ENCODE measurements at places on chromosomes 3 and 15. TPM values are rescaled to one million over a fixed set of nuclear protein-coding genes. Genes with fewer than 3 reads are reported as not detected.

Gene CLN6
- 16.1 TPM for polyA plus RNA-seq

Gene CILP
- polyA plus RNA-seq, result not detected

Gene MEGF11
- 0.47 TPM for polyA plus RNA-seq

Gene CFAP44
- 1.3 TPM for polyA plus RNA-seq

Gene IQCH
- polyA plus RNA-seq, result 1.6 TPM

Gene POMGNT2
- 0.15 TPM for polyA plus RNA-seq

Gene HRG
- not detected for polyA plus RNA-seq

Gene PLSCR5
- polyA plus RNA-seq, result not detected

Gene SCAANT1
- polyA plus RNA-seq, result not detected

Gene XYLB
- 3.3 TPM for polyA plus RNA-seq

Gene MYRIP
- not detected for polyA plus RNA-seq

Gene ITPR1
- polyA plus RNA-seq, result 19.5 TPM

Gene ROBO1
- polyA plus RNA-seq, result 0.86 TPM

GRCh38 chr3:129596194-129597086 lies 10.0 kb downstream of the PLXND1 start:
- no peak for DNase-seq

GRCh38 chr3:27800261-27800660 lies 78.1 kb upstream of the EOMES start:
- no peak for DNase-seq

GRCh38 chr15:40982855-40983254 lies 29.6 kb downstream of the CHAC1 start:
- DNase-seq, result no peak

DNA sequence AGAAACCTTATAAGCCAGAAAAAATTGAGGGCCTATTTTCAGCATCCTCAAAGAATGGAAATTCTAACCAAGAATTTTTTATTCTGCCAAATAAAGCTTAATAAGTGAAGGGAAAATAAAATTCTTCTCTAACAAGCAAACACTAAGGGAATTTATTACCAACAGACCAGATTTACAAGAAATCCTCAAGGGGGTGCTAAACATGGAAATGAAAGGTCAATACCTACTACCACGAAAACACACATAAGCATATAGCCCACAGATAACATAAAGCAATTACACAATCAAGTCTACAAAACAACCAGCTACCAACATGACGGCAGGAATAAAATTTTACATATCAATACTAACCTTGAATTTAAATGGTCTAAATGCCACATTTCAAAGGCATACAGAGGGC lies 883.5 kb downstream of the SI start:
- DNase-seq, result no peak

GRCh38 chr3:162376761-162377160 lies 880.2 kb downstream of the OTOL1 start:
- no peak for DNase-seq

DNA sequence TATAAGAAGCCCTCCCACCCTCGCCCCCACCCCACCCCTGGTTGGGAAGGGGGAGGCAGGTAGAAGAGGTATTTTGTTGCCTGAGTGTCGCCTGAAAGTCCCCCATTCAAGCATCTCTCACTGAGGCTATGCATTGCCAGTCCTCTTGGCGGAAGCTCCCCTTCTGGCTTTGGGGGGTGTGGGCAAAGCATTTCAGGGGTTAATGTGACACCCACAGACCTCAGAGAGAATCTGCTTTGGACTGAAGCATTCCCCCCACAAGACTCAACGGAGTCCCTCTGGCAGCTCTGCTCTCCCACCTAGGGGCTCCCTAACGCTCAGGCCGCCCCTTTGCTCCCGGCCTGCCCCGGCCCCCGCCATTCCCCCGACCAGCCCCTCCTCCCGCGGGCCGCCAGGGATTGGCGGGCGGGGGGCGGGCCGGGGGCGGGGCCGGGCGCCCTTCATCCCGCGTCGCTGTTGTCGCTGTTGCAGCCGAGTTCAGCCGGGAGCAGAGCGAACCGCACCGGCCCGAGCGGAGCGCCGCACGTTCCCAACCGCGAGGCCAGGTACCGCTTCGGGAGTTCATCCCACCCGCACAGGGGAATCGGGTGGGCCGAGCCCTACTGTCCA lies at the start of gene SLC38A3:
Gene SLC38A3 (plus strand): TSS at position 468 of the 609 bp plus-strand sequence. CDS start 8,929 bp downstream, outside the sequence.
- no peak for DNase-seq

GRCh38 chr3:99568663-99569335 lies 69.6 kb upstream of the COL8A1 start:
- no peak for DNase-seq

GRCh38 chr15:23567921-23568320 lies 2.4 kb downstream of the MKRN3 start:
- no peak for DNase-seq

GRCh38 chr3:52471371-52472238 lies 16.2 kb downstream of the NISCH start:
- no peak for DNase-seq

DNA sequence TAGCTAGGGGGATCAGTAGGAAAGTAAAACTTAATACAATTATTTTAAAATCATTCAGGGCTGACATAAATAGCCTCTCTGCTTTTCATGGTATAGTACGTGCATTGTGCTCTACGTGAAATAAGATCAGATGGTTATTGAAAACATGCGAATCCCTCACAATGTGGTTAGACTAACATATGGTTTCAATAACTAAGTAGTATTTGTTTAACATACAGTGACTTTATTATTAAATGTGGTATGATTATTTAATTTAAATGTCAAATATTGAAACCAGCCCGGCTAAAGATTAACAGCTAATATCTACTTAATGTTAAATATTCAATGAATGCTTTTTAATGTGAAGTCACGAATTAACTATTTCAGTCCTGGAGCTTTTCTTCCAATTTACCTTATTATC lies 473.9 kb upstream of the THBS1 start:
- DNase-seq, result no peak

DNA sequence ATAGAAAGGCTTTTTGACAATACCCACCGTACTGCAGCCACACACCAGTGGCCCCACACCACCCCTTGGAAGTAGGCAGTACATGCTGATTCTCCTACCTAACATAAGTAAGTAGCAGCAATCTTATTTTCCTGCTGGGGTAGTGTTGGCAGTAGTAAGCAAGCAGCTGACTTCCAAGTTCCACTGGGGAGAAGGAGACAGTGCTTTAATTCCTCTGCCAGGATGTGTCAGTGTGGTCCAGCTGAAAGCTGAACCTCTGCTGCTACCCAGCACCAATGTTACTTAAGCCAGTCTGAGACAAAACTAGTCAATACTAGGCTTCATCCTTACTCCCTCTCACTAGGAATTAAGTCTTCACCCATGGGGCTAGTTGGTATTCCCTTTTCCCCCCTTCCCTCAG lies 74.7 kb downstream of the DZIP3 start:
- no peak for DNase-seq

- DNase-seq, result no peak
Measured at GRCh38 chr15:82127581-82127980, 81.8 kb upstream of the MEX3B start.

DNA sequence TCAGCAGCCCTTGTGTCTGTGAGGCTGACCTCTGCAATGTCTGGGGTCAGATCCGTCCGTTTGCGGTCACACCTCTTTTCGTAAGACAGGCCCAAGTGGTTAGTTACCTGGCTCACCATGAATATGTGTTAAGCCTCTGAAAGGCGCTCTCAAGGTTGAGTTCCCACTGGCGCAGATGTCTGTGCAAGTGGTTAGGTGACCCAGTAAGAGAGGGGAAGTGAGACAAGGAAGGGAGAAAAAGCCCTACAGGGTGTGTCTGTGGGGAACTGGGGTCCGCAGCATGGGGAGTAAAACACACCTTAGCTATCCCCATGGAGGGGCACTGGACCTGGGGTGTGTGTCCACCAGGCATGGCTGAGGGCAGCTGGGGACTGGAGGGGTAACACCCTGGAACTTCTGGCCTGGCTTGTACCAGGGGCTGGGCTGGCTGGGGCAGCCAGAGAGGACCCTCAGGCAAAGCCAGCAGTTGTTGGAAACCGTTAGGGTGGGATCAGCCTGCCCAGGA lies 391.6 kb upstream of the PROK2 start:
- DNase-seq, result peak; percentile 93

- DNase-seq, result no peak
Measured at GRCh38 chr15:56760186-56760585, 26.9 kb upstream of the ZNF280D start.

DNA sequence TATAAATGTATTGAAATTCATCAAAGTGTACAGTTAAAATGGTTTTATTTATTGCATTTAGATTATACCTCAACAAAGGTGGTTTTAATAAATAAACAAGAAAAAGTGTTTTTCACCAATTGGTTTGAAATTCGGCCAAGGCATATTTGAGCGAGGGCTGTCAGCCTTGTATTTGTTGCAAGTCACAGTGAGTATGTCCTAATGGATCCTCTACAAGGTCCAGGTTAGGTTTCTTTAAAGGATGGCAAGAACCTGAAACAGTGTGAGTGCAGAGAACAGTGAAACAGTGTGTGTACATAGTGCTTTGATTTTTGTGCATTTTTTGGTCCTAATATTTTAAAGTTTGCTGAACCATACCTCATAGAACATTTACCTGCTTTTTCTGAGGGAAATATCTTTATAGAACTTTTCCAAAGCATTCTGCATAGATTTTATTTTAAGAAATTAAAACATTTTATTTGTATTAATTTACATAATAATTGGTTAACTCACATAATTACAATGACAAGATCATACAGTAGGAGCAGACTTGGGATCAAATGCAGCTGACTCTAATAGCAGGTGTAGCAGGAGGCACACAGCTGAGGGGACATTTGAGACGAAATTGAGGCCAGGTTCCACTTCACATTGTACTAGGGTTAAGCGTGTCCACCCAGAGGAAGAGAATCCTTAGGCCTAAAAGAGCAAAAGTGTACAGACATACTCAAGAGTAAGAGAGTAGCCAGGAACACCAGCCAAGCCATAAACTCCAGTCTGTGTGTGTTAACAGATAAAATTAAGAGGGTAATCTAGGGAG lies 428.8 kb upstream of the TPRG1 start:
- DNase-seq, result no peak

DNA sequence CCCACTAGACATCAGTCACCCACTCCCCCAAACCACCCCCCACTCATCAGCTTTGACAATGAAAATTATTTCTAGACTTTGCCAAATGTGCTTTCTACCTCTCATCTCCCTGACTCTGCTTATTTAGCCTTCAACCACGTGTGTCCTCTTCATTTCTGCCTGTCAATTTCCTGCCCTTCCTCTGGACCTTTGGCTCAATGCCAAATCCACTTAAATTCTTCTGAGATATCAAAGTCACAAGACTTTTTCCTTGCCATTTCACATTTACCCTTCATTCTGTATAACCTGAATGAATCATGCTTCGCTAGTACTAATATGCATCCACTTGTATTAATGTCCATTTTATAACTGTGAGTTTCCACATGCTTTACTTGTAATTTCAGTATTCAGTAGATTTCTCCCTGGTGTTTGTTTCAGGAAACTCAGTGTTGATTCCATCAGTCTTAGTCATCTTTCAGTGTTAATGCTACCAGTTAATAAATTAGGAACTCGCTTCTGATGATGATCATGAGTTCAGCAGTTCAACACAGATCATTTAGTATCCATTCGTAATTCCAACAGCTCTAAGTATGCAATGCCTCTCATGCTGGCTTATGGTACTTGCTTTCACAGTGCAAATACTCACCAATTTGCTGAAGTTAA lies 128.2 kb upstream of the OSTN start:
- no peak for DNase-seq

GRCh38 chr3:142940000-142940399 lies 23.5 kb downstream of the PAQR9 start:
- no peak for DNase-seq

GRCh38 chr3:9008550-9009255 lies 45.4 kb upstream of the RAD18 start:
- DNase-seq, result no peak

DNA sequence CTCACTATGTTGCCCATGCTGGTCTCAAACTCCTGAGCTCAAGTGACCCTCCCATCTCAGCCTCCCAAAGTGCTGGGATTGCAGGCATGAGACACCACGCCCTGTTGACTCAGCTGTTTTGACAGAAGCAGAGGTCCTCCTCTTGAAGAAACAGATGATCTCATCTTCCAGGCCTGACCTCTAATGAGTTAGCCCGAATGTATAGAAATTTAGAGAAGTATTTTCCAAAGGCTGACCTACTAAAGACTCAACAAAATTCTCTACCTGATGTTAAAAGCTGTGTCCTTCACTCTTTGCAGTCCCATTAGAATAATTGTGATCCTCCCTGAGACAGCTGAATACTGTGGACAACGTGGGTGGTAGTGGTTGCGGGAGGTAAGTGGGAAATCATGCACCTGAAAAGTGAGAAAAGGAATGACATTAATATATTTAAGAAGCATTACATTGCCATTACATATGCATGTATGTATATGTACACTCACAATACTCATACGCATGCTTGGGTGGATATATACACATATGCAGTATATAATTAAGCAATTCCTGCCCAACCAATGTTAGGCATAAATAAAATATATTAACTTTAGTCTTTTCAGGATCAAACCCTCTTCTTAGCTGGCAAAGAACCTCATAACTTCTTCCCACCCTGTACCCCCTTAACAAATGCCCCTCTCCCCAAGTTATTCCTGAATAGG lies 204.6 kb upstream of the NR2F2 start:
- no peak for DNase-seq

GRCh38 chr15:80310776-80311175 lies 58.8 kb upstream of the CTXND1 start:
- DNase-seq, result no peak

GRCh38 chr15:26234976-26235767 lies 372.0 kb upstream of the ATP10A start:
- no peak for DNase-seq

All from GM12878 (cell line).